ENCODE measurements at places on chromosomes 12 and 14.
A peak's percentile ranks its signal among the peaks of the same experiment; 100 is the strongest.

GRCh38 chr14:89440986-89441909, 24.2 kb upstream of the FOXN3 start:
- DNase-seq = no peak

- DNase-seq = no peak
These were observed 8.6 kb downstream of the RAB5B start for GRCh38 chr12:55982319-55982936.

- no peak for DNase-seq
These were observed 220.0 kb downstream of the RASSF9 start for GRCh38 chr12:85616201-85616600.

GRCh38 chr12:123101526-123101925, 49.4 kb downstream of the PITPNM2 start:
- DNase-seq = no peak

DNA sequence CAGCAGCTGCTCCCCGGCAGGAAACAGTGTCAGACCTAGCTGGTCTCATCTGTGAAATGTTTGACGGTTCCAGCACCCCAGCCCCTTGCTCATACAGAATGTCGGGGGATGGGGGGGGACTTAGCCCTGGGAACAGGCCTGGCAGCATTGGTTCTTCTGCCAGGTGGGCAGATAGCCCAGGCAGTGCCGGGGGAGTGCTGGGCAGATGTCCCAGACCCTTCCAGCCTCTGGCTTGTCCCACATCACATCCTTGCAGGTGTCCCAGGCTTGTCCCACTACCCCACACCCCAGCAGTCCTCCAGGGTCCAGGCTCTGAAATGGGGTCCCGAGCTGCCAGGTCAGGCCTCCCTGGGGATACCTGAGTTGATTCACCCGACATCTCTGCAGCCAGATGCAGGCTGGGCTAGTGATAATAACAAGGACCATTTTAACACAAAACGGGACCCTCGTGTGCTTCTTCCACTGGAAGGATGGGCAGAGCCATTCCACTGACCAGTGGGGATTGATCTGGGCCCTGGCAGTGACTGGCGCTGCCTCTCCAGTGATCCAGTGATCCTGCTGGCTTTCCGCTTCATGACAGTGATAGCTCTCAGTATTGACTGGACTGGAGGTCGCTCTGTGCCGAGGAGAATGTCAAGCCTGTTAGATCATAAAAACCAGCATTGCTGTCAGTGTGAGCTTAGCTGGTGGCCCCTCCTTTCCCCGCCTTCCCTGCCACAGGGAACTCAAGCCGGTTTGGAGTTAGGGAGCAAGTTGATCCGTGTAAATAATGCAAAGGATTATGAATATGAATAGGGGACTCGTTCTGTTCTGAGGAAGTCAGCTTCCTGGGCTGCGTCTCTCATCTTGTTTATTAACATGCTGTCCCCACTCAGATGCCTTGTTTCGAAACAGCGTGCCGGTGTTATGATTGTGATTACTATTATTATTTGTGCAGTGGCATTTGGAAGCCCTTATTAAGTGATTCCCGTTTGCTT, 180.6 kb downstream of the AACS start:
- peak; percentile 11 for DNase-seq

DNA sequence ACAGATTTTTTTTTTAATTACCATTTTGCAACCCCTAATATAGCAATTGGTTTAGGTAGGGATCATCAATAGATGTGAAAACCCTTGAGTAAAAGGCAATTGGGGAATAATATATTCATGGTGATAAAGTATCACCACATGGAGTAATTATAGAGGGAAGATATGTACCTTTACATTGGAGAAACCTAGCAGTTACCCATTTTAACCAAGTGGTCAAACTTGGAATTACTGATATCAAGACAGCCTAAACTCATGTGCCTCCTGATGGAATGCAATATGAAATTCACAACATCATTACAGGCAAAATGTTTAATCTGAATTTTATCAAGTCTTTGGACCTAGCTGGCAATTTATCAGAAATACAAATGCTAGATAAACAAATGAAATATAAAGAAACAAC, 6.7 kb upstream of the SLC10A1 start:
- no peak for DNase-seq

DNA sequence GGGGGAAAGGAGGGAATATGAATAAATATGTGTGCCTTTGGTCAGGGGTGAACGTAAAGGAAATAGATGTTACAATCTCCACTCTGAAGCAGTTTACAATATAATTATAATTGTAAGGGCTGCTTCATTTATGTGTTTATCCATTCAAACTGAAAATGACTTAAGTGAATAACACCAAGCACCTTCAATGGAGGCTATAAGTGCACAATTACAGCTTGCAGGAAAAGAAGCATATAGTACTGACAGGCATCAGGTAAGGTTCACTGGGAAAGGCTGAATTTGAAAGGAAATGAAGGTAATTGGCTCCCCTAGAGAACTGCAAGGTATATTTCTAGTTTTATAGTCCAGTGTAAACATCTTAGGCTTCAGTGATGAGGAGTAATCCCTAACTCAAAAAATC, 192.7 kb downstream of the STXBP6 start:
- DNase-seq = no peak

- DNase-seq = no peak
These were observed 162.4 kb upstream of the FSCB start for GRCh38 chr14:44669496-44669895.

GRCh38 chr14:78143489-78144145, 26.6 kb upstream of the NRXN3 start:
- no peak for DNase-seq

DNA sequence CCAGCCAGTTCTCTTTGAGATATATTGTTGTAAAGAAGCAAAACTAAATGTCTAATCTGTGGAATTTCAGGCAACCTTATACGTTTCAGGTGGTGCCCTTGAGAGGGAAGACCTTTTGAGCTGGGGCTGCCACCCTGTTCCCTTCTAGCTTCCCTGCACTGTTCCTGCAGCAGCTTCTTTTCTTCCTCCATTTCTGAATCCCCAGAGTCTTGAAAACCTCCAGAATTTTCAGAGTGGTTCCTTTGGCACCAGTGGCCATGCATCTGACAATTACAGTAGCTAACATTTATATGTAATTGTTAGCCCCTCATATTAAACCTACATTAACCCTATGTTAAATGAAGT, 271.3 kb downstream of the ZFP36L1 start:
- DNase-seq = no peak

- no peak for DNase-seq
These were observed 42.9 kb downstream of the IFNG-AS1 start for GRCh38 chr12:68031881-68032739.

- no peak for DNase-seq
These were observed 105.1 kb downstream of the KTN1 start for GRCh38 chr14:55684956-55685584.

- no peak for DNase-seq
These were observed 201.1 kb downstream of the MED13L start for GRCh38 chr12:116076399-116076798.

DNA sequence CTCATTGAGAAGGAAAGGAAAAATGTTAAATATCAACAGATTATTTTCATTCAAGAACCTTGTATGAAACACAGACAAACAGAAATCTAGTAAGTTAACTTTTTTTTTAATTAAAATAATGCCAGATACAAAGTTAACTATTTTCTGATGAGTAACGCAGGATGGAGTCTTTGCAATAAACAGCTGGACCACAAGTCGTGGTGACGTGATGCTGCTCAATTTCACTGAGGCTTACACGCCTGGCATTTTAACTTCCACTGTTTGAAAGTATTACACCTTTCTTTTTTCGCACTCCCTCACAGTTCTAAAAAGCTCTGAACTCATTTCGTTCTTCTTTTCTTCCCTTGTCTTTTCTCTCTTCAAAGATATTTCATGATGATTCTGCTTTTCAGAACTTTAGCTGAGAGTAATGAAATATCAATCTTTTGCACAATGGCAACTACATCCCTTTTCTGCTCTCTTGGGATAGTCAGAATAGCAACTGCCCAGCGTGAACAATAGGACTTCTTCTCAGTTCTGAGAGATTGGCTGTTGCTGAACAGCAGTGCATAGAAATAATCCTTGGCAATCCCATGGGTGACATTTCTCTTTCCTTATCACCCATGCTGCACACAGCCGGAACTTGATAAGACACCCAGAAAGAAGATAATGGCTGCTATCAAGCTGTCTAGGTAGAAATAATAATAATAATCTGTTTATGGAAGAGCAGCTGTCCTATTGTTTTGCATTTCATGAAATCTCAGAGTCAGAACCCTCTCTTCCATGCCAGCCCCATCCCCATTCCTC, 160.5 kb downstream of the BTG1 start:
- no peak for DNase-seq

DNA sequence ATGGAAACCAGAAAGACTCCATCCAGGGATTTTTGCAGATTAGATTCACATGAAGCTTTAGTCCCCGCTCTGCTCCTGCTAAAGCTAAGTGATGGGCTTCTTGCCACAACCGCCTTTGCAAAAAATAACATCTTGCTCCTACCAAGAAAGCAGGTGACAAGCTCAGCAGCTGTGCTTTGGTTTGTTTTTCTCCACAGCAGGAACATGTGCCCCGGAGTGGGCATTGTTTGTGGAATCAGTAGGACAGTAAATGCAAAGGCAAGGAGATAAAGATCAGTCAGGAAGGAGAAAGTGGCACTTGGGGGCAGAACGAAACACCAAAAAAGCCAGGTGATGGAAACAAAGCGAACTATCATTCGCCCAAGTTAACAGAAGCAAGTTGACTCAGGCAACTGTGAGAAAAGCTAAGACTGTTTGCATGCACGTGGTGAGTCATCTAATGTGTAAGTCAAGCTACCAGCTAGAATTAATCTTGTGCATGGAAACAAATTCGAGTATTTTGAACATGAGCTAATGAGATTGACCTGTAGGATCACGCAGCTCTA, 165.5 kb upstream of the PLXNC1 start:
- DNase-seq = peak; percentile 58

DNA sequence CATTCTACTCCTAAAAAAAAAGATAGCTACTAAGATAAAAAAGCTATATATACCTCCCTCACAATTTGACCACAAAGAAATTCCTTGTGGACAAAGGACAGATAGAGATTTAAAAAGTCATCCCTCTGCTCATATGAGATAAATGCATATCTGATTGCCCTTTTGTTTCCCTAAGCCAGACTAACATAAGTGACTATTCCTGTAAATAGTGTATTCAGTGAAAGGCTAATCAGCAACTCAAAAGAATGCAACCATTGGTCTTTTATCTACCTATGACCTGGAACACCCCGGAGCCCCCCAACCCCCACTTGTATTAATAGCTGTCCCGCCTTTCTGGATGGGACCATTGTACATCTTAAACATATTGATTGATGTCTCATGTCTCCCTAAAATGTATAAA, 6.3 kb upstream of the TMPO start:
- DNase-seq = no peak

DNA sequence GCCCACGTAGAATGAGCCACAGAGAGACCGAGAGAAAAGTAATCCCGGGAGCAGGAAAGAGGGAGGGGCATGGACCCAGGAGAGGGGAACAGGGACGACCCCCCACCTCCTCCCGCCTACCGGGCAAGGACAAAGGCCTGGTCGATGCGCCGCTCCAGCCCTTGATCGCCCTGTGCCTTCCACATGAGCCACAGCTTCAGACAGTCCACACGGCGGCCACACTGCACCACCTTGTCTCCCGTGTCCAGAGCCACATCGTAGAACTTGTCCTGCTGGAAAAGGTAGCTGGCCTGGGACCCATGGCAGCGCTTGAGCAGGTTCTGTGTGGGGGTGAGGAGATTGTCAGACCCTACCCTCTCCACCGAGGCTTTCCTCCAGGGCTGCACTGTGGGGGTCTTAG, 20.5 kb upstream of the ZNF740 start:
- DNase-seq = no peak
